CD4-positive, alpha-beta T cell treated with Interferon alpha-2 for 1 hour (primary cell): ENCODE measurements at places on chromosomes 1 and 21.

- no peak for DNase-seq
Observed at GRCh38 chr1:223635236-223635635, 30.3 kb downstream of the CAPN8 start.

DNA sequence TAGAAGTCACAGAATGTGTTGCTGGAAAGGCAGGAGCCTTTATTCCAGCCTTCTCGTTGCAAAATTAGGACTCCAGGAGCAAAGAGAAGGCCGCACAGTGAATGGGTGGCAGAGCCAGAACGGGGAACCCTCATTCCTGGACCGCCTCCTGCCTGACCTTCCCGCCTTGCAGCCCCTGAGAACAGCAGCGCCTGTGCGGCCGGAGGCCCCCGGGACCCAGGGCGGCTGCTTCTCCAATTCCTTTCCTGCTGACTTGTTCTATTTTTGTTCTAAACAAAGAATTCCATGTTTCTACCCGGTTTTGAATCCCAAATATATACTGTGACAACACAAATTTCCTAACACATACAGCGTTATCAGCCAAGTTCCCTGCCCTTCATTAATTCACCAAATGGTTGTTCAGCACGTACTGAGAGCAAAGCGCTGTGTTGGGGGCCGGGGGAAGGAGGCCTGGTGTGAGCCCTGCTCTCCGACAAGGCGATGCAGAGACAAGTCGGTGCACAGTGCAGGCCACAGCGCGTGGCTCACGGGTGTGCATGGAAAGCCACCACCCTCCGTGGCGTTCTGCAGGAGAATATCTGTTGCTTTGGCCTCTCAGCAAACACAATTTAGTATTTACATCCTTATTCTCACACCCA is 31.9 kb upstream of the COL6A2 start:
- no peak for DNase-seq

GRCh38 chr1:181097242-181097641 is 8.7 kb downstream of the IER5 start:
- no peak for DNase-seq

- no peak for DNase-seq
Observed at GRCh38 chr21:20443558-20444155, 554.6 kb upstream of the NCAM2 start.

- DNase-seq = no peak
Observed at GRCh38 chr1:21524686-21525339, 15.6 kb downstream of the ALPL start.

GRCh38 chr21:43591571-43591970 is 67.7 kb downstream of the HSF2BP start:
- DNase-seq = no peak

- no peak for DNase-seq
Observed at GRCh38 chr1:170198584-170198983, 52.8 kb downstream of the NTMT2 start.

- DNase-seq = no peak
Observed at GRCh38 chr1:221371705-221372104, 370.2 kb downstream of the DUSP10 start.

DNA sequence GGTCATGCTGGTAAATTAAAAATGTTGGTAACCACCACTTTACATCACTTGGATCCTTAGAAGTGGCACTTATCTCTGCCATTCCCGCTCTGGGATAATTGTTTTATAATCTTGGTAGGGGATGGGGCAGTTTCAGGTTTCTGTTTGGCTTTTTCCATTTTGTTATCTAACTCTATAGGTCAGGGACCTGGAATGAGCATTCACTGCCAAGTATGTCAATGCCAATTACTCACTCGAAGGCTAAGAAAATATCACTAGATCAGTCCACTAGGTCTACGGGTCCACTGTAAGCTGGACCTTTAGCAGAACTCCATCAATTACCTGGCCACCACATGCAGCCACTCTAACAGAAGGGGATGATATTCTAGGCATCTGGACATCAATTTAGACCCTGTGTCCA is 4.5 kb upstream of the DIP2A start:
- DNase-seq = no peak

- DNase-seq = no peak
Observed at GRCh38 chr1:228668553-228669241, 66.6 kb upstream of the RHOU start.

DNA sequence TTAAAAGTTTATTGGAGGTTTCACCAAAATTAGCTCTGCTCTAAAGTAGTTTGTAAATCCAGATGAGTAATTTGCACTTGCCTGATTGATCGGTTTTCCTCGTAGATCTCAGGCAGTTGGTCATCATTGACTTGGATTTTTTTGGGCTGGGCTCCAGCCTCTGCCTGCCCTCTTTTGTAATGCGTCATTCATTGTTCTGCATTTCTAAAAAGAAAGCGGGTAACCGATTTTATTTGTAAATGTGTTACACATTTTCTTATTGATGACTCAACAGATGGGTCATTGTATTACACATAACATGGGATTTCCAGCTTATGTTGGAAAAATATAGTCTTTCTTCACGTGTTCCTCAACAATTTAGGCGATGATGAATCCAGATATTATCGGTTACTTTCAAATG is 5.5 kb downstream of the ETS2 start:
- no peak for DNase-seq

DNA sequence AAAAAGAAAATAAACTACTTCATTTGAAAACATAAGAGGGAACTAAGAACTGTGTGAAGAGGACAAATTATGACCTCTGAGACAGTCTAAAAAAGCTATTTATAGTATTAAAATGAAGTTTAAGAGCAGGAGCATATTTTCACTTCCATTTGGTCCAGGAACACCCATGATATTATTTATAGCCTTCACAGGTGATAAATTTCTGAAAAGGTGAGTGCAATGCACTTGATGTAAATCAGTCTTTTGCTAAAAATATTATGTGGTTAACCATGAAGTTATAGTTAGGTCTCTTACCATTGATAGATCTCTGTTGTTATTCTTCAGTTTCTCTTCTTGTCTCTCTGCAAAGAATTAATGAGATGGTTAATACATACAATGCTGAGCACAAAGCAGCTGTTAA is 14.7 kb downstream of the TMCO1 start:
- no peak for DNase-seq

GRCh38 chr21:16002874-16003466 is 273.2 kb downstream of the USP25 start:
- DNase-seq = no peak

GRCh38 chr1:64532646-64533045 is 62.7 kb downstream of the CACHD1 start:
- DNase-seq = no peak

DNA sequence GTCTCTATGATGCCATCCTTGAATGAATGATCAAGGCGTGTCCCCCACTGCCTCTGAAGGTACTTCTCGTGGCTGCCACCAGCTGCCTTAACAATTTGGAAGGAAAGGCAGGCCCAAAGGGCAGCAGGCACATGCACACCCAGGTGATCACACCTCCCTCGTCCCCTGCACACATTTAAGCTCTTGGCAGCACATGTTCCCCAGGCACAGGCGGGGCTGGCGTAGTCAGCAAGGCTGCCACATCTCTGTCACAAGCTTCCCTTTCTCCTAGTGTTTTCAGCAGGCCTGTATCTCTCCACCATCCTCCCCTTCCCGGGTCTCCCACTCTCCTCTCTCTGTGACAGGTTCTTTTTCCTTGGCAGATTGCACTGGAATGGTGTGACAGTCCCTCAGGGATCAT is 111.9 kb downstream of the CACNA1E start:
- DNase-seq = no peak

GRCh38 chr1:39509360-39510009 is 18.0 kb downstream of the BMP8A start:
- peak; percentile 22 for DNase-seq

DNA sequence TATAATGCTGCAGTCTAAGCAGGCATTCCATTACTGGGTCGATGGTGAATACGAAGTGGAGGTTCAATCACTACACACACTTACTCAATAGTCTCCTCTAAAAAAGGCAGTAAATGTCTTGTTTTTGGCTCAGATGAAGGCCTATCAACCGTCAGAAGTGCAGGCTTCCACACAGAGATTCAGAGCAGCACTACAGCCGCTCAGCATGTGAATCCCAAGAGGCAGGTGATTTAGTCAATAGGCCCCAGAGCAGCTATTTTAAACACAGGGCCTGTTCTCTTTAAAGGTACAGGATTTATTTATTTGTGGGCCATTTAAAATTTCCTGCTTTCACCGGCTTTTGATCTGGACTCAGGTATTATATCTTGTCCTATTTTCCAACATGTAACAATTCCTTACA is 293.7 kb downstream of the RGS7 start:
- DNase-seq = no peak

- no peak for DNase-seq
Observed at GRCh38 chr1:147760481-147761260, at the start of gene GJA5. Gene GJA5, minus strand, starts transcription at chr1:147760602. Its CDS starts 1,364 bp downstream, at chr1:147759238.

DNA sequence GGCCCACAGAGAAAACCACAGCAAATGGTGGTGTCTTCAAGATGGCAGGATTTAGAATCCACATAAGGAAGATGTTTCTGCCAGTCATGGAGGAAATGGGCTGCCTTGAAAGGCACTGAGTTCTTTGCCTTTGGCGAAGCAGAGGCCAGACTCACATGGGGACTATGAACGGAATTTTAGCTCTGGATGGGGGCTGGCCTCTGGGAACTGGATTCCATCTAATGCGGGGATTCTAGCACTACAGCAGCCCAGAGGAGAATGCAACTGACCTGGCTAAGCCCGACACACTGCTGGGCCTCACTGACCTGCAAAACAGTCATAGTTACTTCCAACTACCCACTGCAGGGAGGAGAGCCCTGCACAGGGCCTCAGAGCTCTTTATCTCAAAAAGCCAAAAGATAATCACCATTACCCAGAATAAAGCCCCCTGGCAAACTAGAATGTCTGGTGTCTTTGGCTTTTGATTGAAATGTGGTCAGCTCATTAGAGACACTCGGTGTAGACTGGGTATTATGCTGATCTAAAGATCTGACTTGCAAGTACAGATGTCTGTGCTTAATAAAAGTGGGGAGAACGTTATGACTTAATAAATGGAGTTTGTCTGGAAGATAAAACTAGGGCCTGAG is 11.6 kb downstream of the HCRTR1 start:
- no peak for DNase-seq

DNA sequence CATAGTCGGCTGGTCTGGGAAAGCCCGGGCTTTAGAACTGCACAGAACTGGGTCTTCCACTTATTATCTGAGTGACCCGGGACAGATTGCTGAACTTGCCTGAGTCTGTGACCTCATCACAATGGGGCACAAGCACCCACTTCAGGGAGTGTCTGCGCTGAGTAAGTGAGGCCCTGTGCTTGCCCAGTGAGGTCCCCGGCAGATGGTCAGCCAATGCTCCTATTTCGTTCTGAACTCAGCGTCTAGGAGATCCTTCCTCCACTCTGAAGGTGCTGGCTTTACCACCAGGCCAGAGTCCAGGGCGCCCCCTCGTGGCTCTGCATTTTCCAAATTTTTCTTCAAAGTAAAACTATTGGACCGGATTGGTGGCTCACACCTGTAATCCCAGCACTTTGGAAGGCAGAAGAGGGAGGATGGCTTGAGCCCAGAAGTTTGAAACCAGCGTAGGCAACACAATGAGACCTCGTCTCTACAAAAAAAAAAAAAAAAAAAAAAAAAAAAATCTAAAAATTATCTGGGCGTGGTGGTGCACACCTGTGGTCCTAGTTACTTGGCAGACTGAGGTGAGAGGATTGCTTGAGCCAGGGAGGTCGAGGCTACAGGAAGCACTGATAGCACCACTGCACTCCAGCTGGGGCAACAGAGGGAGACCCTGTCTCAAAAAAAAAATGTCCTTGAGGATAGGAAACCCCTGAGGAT is 61.7 kb downstream of the FCRL5 start:
- DNase-seq = peak; percentile 40

DNA sequence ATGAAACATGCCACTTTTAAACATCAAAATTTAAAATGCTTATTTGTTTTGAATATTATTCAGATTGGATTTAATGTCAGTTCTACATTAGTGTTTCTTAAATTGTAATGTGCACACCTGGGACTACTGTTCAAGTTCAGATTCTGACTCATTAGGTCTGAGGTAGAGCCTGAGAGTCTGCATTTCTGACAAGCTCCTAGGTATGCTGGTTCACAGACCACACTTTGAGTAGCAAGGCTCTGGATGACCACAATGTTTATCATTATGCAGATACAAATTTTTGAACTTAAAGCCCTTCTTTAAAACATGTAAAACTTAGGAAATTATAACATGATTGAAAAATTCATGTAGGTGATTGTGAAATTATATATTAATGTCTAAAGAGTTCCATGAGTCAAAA is 40.2 kb downstream of the TTLL7 start:
- no peak for DNase-seq
